ENCODE measurements at places on chromosomes 1 and 21.

- no peak for DNase-seq
Measured at GRCh38 chr1:81876901-81877733, 76.4 kb downstream of the ADGRL2 start.

DNA sequence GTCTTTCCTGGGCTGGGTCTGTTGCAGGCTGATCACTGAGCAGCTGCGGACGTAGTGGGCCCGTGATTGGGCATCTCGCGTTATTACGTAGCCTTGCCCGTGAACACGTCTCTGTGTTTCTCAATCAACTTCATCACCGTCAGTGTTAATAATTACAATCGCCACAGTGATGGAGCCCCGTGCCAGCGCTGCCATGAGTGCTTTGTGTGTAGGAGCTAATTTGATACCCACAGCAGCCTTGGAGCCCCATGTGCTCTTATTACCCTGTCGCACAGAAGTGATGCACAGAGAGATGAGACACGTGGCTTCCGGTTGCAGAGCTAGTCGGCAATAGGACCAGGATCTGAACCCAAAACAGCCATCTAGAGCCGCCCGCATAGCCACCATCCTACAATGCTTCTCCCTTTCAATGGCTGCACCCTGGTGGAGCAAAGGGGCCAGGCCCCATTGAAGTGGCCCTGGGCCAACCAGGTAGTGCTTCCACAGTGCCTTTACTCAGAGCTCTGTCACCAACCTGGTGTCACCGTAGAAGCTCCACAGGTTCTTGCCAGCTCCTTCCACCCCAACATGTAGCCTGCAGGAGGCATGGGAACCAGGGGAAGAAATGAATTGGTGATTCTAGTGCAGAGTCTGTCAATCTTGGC is 398.5 kb upstream of the VAMP3 start:
- no peak for DNase-seq

DNA sequence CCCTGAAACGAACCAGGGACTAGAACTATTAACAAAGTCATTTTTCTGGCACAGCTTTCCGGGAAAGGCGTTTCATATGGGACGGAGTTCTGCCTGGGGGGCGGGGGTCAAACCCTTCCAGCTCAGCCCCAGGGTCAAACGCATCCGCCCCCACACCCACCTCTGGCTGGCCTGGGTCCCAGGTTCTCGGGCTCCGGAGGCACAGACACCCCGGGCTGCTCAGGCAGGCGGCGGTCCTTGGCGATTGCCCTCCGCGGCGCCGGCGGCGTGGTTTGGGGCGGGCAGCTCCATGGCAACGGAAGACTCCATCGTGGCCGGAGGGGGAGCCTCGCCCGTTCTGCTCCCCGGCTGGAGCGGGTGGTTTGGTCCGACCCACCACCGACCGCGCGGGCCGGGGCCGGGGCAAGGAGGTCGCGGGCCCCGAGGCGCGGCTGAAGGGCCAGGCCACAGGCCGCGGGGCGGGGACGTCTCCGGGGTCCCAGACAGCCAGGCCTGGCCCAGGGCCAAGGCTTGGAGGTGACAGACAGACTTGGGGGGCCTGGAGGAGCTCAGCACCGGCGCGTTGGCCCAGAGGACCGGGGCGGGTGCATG is at the start of gene CFAP74:
TSS of gene CFAP74 (minus strand) at position 246 of the 591 bp plus-strand sequence. CDS start 12,830 bp downstream, outside the sequence.
- DNase-seq, result peak; percentile 30

GRCh38 chr1:203096566-203096965 is 10.8 kb upstream of the MYOG start:
- DNase-seq, result no peak

DNA sequence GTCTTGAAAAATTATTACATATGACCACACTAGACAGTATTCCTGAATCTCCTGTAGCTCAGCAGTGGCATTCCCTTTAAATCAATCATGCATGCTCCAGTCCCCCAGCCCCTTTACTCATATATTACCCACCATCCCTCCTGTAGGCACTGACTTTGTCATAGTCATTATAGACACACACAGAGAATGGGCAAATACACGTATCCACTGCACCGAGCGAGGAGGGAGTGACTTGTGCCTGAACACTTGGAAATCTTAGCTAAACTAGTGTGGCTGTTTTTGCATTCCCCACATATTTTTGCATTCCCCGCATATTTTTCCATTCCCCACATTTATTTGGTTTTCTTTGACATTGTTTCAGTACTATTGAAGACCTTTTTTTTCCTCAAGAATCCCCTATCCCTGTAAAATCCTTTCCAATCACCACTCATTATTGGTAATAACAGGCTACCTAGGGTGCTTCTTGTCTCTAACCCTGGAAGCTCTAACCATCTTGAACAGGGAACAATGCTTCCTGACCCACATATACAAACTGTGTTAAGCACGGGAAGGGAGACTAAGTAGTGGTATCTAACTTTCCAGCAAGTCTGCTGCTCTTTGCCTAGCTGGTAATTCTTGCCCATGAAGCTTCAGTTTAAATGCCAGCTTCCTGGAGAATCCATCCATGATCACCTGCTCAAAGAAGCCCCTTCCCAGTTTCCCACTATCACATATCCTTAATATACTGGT is 534.4 kb upstream of the CAMK1G start:
- no peak for DNase-seq

DNA sequence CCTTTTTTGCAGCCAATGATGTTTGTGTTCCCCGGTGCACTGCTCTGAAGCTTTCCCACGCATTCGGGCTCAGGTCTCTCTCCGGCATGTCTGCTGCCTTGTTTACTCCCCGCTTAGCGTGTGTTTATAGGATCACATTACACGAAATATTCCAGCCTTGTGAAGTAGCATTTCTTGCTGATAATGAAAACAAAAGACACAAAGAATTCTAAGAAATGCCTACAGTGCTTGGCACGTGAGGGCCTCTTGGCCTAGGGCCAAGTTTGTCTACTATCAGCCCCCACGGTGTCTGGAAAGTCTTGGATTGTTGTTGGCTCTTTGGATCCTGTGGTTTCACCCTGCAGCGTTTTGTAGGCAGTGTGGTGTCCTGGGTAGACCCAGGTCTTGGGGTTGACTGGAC is 11.2 kb upstream of the GSTM4 start:
- DNase-seq, result no peak

DNA sequence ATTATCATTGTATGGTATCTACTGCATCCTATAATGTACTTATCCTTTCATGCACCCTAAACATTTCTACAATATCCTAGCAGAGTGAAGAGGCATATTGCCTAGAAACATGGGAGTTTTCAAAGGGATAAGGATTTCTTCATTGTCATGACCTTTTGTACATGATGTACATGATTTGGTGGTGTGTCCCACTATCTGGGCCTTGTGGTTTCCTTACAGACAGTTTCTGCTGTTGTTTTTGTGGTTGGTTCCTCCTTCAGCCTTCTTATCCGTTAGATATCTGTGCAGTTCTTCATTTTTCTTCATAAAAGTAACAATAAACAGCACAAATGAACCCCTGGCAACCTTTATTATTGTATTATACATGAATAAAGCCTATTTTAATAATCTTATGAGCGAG is 70.4 kb upstream of the BACH1 start:
- no peak for DNase-seq

DNA sequence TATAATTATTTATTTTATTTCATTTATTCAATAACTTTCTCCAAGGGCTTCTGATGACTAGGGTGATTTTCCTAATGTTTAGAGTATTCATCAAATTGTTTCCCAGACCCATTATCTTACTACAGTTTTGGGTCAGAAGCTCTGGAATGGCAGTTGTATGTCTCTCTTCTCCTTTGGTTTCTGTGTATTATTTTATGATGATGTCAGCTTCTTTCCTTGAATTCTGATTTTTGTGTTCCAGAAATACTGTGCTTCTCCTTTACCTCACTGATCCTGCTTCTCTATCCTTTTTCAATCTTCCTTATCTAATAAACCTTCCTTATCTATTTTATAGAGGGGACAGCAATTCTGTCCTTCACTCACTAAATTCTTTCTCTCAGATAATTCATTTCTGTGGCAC is 48.8 kb downstream of the LRRC8B start:
- no peak for DNase-seq

DNA sequence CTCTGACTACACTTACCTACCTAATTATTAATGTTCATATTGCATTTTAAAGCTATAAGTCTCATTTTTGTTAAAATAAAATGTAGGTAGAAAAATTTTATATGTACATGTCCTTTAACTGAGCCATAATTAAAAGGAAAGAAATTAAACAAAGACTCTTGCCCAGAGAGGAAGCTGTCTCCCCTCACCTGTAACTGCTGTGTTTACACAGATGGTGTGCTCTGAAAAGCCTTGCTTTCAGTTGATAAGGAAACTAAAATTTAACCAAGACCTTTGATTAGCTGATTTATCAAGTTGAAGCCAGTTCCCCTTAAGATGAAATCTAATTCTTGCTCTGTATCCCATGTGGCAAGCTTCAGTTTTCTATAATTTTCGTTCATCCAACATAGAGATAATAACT is 213.5 kb downstream of the LYPLAL1 start:
- no peak for DNase-seq

- DNase-seq, result peak; percentile 50
Measured at GRCh38 chr1:115727706-115728249, 40.7 kb downstream of the CASQ2 start.

All from heart right ventricle (tissue), 16 donors.